ENCODE measurements at places on chromosomes 4 and X.

DNA sequence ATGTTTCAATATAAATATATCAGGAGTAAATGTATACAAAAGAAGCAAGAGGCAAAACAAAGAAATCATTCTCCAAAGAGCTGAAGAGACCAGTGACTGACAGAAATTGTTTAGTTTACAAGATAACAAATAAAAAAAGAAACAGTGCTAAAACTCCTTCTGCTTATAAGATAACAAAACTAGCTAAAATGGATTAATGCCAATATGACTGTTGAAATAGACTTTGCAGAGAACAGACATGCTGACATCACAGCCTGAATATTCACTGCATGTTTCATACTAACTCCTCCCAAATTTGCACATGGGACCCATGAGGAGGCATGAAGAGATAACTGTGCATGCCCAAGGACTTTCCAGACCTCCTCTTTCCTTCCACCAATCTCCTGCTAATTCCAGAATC, 6.2 kb upstream of the GABRA4 start:
- DNase-seq, result no peak

GRCh38 chrX:51737091-51737490, 6.2 kb upstream of the GSPT2 start:
- no peak for DNase-seq

- DNase-seq, result no peak
Observed at GRCh38 chr4:42416017-42416416, 18.7 kb downstream of the SHISA3 start.

DNA sequence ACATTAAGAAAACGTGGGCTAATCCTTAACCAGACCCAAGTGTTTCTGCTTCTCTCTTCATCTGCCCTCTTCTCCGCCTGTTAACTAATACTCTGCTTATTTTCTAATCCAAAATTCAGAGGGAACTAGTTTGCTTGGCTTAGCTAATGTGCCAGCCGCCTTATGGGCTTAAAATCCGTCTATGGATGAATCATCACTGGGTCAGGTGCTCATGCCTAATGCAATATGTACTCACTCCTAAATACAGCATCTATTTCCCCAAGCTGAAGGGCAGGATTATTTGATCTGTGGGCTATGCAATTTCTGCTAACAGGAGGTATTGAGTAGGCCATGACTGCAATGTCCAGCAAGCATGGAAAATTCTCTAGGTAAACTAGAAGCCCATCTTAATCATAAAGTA, 12.4 kb downstream of the DYNLT3 start:
- peak; percentile 18 for DNase-seq

- no peak for DNase-seq
Observed at GRCh38 chr4:121270389-121270788, 106.3 kb upstream of the TNIP3 start.

DNA sequence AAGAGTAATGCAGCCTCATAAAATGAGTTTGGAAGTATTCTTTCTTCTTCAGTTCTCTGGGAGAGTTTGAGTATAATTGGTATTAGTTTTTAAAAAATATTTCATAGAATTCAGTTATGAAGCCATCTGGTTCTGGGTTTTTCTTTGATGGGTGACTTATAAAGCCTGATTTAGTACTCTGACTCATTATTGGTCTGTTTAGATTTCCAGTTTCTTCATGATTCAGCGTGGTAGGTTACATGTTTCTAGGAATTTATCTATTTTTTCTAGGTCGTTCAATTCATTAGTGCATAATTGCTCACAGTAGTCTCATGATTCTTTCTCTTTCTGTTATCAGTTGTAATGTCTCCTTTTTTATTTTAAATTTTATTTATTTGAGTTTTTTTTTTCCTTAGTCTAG, 111.2 kb downstream of the CEP44 start:
- DNase-seq, result no peak

DNA sequence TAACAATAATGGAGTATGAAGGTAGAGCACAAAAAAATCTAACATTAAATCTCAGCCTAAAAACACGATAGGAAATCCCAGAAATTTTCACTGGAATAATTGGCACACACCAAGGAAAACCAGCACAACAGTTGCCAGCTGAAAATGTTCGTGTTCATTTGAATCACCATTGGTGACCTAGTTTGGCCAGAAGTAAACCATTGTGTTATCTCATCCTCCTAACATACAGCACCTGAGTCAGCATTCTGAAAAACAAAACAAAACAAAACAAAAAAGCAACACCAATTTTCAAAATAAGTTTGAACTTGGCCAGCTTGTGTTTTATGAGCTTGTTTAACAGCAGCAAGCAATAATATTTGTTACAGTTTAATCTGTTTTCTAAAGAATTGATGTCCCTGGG, 41.1 kb downstream of the UCHL1 start:
- no peak for DNase-seq

DNA sequence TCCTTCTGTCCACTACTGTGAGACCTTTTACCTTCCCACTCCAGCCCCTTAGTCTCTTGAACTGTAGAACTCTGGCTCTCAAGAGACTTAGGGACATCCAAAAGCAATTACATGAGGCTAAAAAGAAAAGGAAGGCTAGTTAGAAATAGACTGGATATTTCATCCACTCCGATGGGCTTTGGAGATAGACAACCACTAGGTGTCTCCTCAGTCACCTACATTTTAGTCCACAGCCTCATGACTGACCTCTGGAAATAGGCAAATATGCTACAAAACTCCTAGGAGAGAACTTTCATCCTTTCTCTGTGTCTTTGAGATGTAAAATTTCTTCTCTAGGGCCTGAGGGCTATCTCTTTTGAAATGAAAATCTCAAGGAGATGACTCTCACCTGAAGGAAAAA, 45.1 kb upstream of the LAMP2 start:
- no peak for DNase-seq

DNA sequence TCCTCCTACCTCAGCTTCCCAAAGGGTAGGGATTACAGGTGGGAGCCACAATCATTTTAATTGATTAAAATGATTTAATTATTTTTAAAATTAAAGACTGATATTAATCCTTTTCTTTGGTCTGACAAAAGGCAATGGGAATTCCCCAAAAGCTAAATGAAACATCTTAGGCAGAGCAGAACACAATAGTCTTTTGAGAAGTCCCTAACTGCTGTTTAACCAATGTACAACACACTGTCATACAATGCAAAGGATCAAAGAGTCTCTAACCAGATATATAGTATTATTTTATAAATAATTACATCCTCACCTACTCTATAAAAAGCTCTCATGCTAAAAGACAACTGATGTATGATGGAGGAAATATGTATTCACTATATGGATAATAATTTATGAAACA, 47.0 kb downstream of the THAP9 start:
- DNase-seq, result no peak

GRCh38 chr4:106270736-106271135, 45.3 kb downstream of the TBCK start:
- no peak for DNase-seq

DNA sequence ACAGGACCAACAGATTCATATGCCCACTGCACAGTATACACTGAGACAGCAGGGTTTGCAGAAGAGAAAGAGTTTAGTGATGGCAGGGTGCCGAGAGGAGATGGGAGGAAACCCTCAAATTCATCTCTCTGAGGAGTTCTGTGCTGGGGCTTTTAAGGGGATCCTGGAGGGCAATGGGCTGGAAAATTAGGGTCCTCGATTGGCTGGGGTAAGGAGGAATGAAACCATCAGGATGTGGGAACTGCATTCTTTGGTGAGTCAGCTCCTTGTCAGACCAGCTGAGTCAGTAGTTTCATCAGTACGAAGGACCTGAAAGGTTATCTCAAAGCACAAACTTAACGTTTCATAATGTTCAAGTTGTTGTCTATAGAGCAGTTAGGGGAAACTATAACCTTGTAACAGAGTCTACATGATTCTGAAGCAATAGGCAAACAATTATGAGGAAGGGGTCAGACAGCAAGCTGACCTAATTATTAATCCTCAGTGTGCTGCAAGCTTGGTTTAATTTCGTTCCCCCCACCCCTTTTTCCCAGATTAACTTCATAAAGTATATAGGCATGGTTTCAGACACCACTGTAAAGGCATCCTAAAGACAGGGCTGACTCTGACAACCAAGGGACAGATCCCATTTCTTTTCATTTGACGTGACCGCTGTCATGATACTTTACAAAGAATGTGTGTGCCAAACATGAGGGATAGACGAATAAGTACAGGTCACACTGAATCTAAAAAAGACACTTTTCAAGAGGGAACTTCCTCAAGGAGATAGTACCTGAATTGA, 1.5 kb upstream of the MSMO1 start:
- DNase-seq, result no peak

DNA sequence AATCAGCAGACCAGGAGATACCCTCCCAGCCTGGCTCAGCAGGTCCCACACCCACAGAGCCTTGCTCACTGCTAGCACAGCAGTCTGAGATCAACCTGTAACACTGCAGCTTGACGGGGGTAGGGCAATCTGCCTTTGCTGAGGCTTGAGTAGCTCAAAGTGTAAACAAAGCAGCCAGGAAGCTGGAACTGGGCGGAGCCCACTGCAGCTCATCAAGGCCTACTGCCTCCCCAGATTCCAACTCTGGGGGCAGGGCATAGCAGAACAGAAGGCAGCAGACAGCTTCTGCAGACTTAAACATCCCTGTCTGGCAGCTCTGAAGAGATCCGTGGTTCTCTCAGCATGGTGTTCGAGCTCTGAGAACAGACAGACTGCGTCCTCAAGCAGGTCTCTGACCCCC, 15.1 kb upstream of the GABRA2 start:
- DNase-seq, result no peak

GRCh38 chr4:106132045-106132444, 184.0 kb downstream of the TBCK start:
- no peak for DNase-seq

- no peak for DNase-seq
Observed at GRCh38 chr4:1376841-1377605, 29.2 kb downstream of the NKX1-1 start.

- no peak for DNase-seq
Observed at GRCh38 chr4:121796283-121796682, 4.8 kb upstream of the EXOSC9 start.

Measured in Ammon's horn (tissue), 1 donor.